Umbilical cord (tissue), 2 donors: ENCODE measurements at places on chromosomes 1 and 21. TPM values are rescaled to one million over a fixed set of nuclear protein-coding genes. Genes with fewer than 3 reads are reported as not detected.

GRCh38 chr1:61124696-61125095, 42.3 kb downstream of the NFIA start:
- no peak for DNase-seq

- DNase-seq, result no peak
These were observed 2.1 kb downstream of the SLAMF8 start for GRCh38 chr1:159828581-159829272.

The HMGCS2 gene
- 0.48 TPM for total RNA-seq

- no peak for DNase-seq
These were observed 33.9 kb upstream of the CLIC4 start for GRCh38 chr1:24711329-24711728.

GRCh38 chr1:3679098-3679555, 26.8 kb downstream of the TP73 start:
- DNase-seq, result no peak
